ENCODE measurements at places on chromosomes 1 and 21.

GRCh38 chr21:33945652-33946270 lies 30.2 kb upstream of the ATP5PO start:
- DNase-seq = no peak

DNA sequence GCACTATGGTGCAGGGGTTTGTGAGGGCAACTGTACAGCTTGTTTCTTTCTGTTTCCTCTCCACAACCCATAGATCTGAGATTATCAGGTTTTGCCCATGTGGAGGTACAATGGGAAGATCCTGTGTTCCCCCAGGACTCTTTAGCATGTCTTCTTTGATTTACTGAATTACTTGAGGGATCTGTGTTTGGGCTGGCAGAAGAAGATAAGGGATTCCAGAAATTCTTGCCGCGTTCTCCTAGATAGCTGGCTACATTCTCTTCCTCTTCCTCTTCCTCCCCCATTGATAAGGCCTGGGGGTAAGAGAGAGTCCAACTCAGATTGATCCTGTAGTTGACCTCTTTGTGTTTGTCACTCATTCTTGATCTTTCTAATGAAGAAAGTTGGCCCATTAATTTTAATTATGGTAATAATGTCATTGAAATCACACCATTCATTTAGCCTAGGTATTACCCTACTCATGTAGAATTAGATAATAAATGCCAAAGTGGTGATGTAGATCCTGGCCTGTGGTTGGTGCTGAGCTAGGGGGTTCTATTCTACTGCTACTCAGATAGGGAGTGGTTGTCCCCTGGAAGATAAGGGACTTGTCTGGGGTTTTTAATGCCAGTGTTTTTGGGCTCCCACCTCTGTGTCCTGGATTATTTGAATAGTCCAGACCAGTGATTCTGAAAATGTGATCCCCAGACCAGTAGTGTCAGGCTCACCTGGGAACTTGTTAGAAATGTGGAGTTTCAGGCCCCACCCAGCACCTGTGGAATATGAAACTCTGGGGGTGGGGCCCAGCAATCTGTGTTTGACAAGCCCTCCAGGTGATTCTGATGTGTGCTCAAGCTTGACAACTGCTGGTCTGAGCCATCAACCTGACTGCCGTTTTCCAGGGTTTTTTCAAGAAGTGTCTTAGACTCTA lies 122.2 kb downstream of the NOS1AP start:
- peak; percentile 33 for DNase-seq

DNA sequence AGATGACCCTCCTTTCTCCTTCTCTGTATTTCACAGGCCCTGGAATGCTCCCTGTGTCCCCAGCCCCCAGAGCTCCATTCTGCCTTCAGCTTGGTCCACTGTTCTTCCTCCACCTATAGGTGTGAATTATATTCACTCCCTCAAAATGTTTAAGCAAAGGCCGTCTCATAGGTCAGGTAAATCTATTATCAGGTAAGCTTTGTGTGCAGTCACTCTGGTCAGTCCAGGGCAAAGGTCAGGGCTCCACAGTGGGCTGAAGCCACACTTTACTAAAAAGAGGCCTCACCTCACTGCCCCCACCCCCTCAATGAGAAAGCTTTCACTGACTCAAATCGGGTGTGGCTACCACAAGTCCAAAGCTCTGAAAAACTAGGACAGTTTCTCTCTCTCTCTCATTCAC lies 65.9 kb downstream of the DNTTIP2 start:
- peak; percentile 4 for DNase-seq

- DNase-seq = no peak
These were observed 34.9 kb downstream of the WLS start for GRCh38 chr1:68197461-68197860.

GRCh38 chr1:41371630-41372599 lies 10.7 kb downstream of the FOXO6 start:
- DNase-seq = no peak

DNA sequence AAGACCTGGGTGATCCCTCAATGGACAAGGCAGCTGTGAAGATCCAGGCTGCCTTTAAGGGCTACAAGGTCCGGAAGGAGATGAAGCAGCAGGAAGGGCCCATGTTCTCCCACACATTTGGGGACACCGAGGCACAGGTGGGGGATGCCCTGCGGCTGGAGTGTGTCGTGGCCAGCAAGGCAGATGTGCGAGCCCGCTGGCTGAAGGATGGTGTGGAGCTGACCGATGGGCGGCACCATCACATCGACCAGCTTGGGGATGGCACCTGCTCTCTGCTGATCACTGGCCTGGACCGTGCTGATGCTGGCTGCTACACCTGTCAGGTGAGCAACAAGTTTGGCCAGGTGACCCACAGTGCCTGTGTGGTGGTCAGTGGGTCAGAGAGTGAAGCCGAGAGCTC lies 85.2 kb downstream of the TRIM11 start:
- no peak for DNase-seq

- DNase-seq = peak; percentile 47
These were observed 312.3 kb upstream of the FAM78B start for GRCh38 chr1:166479052-166479631.

DNA sequence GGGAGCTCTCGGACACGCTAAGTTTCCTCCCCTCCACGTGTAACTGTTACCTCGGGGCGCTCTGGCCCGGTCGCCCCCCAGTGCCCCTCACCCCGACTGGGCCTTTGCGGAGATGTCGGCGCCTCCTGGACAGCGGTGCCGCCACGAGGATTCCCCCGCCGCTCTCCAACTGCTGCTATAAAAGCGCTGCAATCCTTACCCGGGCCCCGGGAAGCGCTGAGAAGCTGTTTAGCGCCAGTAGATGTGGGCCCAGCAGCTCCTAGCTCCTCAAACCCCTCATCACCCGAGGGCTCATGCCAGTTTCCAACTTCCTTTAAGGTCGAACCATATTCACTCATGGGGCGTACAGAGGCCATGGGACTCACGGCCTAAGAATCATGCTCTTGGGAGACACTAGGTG lies 361 bp upstream of the LMX1A start:
- no peak for DNase-seq

GRCh38 chr1:67752306-67752705 lies 67.3 kb downstream of the GADD45A start:
- DNase-seq = no peak

GRCh38 chr1:70633004-70633403 lies 221.9 kb downstream of the CTH start:
- no peak for DNase-seq

- no peak for DNase-seq
These were observed 961 bp downstream of the RBM15 start for GRCh38 chr1:110340207-110340468.

GRCh38 chr1:212691561-212692071 lies 8.0 kb downstream of the BATF3 start:
- DNase-seq = no peak

DNA sequence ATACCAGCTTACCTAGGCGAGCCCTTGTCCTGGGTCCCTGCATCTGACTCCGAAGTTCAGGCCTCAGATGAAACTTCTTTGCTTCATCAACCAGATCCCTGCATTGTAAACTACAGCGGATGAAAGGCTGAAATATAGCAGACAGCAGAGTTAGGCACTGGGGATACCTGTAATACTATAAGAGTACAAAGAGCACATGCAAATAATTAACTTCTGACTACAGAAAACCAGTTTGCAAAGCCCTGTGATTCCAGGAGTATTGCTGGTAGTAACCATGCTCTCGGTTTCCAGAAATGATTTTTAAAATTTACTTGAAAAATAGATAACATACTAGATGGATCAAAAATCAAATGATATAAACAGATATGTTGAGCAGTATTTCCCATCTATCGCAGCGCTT lies 18.0 kb downstream of the KLHL12 start:
- DNase-seq = no peak

- DNase-seq = no peak
These were observed 135.3 kb upstream of the EDN2 start for GRCh38 chr1:41619511-41620364.

- no peak for DNase-seq
These were observed 241.3 kb downstream of the PRDM2 start for GRCh38 chr1:13941315-13941714.

DNA sequence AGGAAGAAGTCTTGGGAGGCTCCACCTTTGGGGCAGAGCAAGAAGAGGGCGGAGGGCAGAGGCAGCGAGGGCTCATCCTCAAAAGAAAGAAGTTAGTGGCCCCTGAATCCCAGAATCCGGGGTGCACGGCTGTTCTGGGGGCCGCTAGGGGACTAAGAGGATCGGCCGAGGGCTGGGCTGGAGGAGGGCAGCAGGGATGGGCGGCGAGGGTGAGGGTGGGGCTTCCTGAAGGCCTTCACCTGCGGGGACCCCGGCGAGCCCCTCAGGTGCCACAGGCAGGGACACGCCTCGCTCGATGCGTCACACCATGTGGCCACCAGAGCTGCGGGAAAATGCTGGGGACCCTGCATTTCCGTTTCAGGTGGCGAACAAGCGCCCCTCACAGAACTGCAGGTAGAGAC lies 23.9 kb downstream of the COL6A1 start:
- no peak for DNase-seq

DNA sequence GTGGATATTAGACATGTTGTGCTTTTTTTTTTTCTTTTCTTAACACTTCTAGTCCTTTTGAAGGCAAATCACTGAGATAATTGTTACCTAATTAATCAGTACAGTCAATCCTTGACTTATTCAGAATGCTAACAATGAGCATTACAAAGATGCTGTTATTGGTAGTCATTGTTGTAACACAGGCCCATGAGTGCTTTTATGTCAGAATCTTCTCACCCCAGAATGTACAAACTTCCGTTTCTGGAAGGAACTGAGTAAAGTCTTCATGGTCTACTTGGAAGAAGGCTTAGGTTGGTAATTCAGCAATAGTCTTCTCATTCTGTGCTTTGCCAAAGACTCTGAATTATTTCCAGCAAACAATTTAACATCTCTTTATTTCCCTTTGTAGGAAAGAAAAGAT lies 3.1 kb downstream of the KCNK1 start:
- DNase-seq = no peak

- no peak for DNase-seq
These were observed 60.1 kb upstream of the COA6 start for GRCh38 chr1:234313171-234313570.

DNA sequence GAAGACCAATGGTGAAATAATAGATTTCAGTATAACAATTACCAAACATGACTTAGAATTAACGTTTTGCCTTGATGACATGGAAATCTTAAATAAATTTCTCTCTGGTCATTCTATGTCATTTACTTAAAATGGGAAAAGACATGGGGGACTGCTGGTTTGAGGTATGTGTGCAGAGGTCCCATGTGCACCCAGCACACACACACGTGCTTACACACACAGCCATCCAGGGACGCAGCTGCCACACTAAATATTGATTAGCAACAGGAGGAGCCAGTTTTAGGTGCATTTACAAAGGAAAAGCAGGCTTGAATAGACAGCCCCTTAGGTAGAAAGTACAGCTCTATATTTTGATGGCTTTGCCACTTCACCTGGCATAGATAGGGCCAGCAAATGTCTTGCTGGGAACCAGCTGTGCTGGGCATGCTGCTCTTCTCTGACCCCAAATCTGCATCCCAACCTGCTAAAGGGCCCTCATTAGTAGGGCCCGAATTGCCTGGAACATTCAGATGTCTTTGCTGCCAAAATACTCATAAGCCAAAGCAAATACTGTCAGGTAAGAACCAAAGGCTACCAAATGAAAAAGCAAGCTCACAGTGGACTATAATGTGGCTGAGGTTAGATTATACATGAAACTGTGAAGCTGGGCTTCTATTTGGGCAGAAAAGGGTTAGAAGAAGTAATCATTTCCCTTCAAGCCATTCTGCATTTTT lies 399.9 kb downstream of the HHAT start:
- DNase-seq = no peak

DNA sequence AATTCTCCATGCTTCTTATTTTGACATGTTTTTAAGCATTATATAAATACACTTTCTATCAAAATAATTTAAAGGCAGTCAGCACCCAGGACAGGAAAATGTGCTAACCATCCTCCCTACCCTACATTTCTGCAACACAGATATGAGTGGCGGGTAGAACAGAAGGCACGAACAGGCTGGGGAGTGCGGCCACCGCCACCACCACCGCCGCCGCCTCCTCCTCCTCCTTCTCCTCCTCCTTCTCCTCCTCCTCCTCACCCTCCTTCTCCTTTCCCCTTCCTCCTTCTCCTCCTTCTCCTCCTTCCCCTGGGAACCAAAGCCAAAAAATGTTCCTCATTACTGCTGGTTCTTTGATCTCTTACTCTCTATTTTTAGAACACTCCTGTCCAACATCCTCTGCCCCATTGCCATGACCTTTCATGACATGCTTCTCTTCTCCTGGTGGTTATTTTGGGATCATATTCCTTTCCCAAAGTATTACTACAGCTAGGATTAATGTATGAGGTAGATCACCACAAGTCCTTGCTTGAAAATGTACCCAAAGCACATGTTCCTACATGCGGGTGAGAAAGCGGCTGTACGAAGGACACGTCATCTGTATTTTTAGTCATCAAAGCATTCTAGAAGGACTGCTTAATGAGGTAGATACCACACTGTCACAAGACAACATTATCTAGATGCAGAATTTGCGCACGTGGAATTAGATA lies 24.5 kb upstream of the CCN1 start:
- no peak for DNase-seq

GRCh38 chr1:117645343-117645742 lies 39.5 kb downstream of the TENT5C start:
- no peak for DNase-seq

GRCh38 chr1:67747671-67748546 lies 62.9 kb downstream of the GADD45A start:
- DNase-seq = no peak
